ENCODE measurements at places on chromosomes 12 and 14.

DNA sequence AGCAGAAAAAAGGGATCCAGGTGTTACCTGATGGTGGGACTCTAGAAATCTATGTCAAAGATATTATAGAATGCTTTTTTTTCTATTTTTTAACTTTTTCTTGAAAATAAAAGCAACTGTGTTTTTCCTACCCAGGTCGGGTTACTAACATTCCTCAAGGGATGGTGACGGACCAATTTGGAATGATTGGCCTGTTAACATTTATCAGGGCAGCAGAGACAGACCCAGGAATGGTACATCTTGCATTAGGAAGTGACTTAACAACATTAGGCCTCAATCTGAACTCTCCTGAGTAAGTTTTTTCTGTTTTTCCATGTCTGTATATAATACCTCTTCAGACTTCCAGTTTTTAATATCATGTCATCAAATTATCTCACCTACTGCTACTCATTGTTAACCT is 27.6 kb upstream of the KCNMB4 start:
- DNase-seq = no peak

- peak; percentile 68 for DNase-seq
Observed at GRCh38 chr12:538731-539539, 79.2 kb downstream of the B4GALNT3 start.

- no peak for DNase-seq
Observed at GRCh38 chr12:68113644-68114043, 45.9 kb downstream of the IFNG start.

DNA sequence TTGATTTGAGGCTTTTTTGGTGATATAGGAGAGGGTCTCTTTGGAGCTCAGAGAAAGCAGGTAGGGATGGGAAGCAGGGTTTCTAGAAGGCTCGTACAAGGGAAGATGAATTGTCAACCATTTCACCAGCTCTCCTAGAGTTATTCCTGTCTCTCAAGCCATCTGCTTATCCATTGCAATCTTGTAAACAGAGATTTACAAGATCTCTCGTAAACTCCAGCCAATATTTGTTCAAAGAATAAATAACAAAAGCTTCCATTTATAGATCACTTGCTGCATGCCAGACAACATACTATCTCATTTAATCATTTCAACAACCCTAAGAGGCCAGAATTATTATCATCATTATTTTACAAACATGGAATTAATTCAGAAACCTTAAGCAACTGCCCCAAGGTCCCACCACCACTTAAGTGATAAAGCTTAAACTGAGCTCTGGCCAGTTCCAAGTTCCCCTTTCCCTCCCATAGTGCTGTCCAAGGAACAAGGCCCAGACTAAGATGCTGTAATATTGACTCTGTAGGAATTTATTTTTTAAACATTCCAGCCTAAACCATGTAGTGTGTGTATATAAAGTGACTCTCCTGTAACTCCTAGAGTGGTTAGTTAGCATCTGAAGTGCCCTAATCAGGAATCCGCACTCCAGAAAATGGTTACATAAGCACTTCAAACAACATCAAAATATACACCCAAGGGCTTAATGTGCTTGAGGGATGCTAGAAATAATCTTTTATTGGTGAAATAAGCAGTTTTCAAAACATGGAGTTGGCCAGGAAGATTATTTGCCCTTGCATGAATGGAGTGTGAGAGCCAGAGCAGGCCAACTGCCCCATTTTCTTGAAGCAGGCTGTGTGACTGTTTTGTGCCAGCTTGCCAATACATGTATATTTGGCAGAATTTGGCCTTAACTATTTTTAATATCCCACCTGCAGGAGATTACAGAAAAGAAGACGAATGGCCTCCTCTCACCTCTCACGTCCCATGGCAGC is 2.8 kb upstream of the PLEKHH1 start:
- DNase-seq = no peak

GRCh38 chr12:94073441-94074051 is 74.8 kb upstream of the PLXNC1 start:
- DNase-seq = no peak

DNA sequence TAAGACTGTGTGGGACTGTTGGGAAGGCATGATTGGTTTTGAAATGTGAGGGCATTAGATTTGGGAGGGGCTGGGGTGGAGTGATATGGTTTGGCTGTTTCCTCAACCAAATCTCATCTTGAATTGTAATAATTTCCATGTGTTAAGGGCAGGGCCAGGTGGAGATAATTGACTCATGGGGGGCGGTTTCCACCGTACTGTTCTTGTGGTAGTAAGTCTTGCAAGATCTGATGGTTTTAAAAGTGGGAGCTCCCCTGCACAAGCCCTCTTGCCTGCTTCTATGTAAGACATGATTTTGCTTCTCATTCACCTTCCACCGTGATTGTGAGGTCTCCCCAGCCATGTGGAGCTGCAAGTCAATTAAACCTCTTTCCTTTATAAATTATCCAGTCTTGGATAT is 76.6 kb upstream of the PPFIA2 start:
- DNase-seq = no peak

DNA sequence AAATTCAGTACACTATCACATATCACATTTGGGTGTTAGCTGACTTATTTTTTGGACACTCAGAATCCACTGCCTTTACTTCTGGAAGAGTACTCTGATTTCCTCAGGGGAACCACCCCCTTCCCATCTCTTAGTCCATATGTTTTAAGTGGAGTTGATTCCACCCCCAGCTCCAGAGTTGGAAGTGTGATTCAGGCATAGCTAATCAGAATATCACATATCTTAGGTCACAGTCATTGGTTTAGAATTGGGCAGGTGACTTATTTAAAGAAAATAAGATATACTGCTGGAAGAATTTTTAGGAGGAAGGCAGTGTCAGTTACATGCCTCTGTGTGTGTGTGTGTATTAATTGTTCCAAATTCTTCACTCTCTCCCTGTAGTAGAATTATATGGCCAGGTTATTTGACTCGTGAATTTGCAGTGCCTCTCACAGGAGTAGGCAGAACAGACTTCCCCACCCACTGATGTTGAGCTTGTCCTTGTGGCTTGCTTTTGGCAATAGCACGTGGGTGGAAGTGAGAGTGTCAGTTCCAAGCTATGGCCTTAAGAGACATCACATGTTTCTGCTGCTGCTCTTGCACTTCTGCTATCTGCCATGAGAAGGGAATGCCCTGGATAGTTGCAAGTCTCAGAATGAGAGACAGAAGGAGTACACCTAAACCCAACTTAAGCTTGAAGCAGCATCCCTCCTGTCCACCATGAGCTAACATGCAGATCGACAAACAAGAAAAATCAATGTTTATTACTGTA is 6.4 kb upstream of the GAS2L3 start:
- DNase-seq = no peak

DNA sequence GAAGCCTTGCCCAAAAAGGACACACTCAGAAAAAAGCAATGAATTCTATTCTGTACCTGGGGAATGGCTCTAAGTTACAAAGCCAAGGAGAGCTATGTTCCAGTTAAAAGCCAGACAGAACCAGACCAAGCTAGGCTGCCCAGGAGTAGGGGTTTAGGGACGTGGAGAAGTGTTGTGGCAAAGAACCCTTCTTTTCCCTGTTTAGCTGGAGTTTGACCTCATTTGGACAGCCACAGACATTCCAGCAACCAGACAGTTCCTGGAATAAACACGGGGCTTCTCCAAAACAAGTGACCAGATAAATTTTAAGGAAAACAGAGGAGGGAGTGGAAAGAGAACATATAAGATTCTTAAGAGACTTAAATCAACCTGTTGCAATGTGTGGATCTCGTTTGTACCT is 62.3 kb downstream of the GCH1 start:
- no peak for DNase-seq

- no peak for DNase-seq
Observed at GRCh38 chr12:81150382-81150781, 72.5 kb downstream of the ACSS3 start.

Data from SK-N-SH (cell line).